ENCODE measurements at places on chromosomes 13 and 19.
A peak's percentile ranks its signal among the peaks of the same experiment; 100 is the strongest.

DNA sequence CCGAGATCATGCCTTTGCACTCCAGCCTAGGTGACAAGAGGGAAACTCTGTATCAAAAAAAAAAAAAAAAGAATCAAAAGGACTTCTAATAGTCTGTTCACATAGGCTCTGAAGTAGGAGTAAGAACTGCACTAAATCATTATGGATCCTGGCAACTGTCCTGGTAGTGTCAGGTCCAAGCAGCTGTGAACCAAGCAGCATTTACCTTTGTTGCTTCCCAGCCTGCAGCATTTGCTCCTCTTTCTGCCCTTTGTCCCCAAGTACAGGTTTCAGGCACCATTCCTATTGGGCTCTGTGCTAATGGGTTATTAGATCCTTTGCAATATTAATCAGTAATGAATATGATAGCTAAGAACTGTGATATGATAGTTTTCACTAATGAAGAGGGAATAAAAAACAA, 77.4 kb upstream of the NBEA start:
- ATAC-seq, result no peak

DNA sequence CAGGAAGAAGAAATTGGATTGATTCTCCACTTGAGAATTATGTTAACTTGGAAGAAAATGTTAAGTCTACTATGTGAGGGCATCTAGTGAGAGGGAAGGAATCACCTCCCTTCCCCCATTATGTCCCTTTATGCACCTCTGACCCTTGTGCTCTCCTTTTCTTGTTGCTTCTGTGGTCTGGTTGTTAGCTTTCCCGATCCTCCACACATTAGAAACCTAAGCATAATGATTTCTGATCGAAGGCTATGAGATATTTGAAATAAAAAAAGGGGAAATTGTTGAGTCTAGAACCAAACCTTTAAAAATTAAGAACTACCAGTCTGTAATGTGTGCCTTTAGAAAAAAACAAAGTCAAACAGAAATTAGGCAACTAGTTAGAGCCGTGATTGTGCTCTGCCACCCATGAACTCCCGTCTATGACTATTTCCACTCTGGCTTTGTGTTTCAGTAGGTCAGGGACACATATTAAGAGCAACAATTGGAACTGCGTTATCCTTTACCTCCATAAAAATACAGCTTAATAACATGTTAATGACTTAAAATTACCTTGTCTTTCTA, 463 bp upstream of the GPC6 start:
- no peak for ATAC-seq

GRCh38 chr19:46069806-46070341, 29.1 kb upstream of the IGFL4 start:
- ATAC-seq, result no peak

GRCh38 chr13:78035500-78035899, 116.9 kb upstream of the EDNRB start:
- ATAC-seq, result no peak

GRCh38 chr13:40922437-40923040, 96.6 kb downstream of the ELF1 start:
- no peak for ATAC-seq

DNA sequence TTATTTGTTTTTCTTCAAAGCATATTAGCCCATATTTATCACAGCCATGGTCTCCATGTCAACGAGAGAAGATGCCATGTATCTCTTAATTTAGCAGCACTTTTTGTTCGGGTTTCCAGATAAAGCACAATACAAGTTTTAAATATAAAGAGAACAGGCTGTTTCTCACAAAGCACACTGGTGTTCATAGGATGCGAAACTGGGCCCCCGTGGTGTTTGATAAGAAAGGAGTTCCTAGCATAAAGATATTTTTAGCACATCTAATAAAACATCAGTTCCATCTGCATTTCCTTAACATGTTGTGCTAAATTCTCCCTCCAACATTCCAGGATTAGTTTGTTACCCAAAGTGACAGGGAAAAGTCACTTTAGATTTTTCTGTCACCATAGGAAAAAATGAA, 72.4 kb upstream of the EDNRB start:
- no peak for ATAC-seq

DNA sequence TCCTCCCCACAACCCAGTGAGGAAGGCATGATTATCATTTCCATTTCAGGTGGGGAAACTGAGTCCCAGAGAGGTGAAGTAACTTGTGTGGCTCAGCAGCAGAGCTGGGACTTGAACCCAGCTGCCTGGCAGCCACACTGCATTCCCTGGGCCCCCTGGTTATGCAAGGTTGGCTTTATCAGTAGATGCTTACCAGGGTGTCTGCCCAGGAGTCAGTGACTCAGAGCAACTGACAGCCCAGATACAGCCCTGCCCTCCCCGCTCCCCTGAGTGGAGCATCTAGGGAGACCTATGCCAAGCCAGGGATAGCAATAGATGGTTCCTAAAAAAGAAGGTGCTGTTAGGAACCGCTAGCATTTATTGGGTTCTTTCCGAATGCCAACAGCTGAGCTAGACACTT, 5.9 kb downstream of the IGLON5 start:
- ATAC-seq, result no peak

GRCh38 chr13:54958781-54959180, 1930.2 kb downstream of the OLFM4 start:
- ATAC-seq, result no peak

GRCh38 chr19:46205183-46205984, 24.2 kb upstream of the IGFL1 start:
- no peak for ATAC-seq

GRCh38 chr13:40433577-40433976, 232.9 kb downstream of the FOXO1 start:
- ATAC-seq, result no peak

GRCh38 chr19:7288131-7288530, 6.1 kb downstream of the INSR start:
- no peak for ATAC-seq

GRCh38 chr19:2394442-2395292, 32.7 kb downstream of the TIMM13 start:
- ATAC-seq, result no peak

- ATAC-seq, result no peak
Measured at GRCh38 chr19:34409189-34410164, 5.3 kb downstream of the PDCD2L start.

DNA sequence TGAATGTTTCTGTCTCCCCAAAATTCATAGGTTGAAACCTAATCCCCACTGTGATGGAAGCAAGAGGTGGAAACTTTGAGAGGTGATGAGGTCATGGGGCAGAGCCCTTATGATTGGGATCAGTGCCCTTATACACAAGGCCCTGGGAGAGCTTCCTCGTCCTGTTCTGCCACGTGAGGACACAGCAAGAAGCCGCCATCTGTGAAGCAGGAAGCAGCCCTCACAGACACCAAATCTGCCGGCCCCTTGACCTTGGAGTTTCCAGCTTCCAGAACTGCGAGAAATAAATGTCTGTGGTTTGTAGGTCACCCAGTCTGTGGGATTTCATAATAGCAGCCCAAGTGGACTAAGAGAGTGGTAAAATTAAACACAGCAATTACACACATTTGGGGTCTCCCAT, 737.4 kb downstream of the UQCRFS1 start:
- no peak for ATAC-seq

DNA sequence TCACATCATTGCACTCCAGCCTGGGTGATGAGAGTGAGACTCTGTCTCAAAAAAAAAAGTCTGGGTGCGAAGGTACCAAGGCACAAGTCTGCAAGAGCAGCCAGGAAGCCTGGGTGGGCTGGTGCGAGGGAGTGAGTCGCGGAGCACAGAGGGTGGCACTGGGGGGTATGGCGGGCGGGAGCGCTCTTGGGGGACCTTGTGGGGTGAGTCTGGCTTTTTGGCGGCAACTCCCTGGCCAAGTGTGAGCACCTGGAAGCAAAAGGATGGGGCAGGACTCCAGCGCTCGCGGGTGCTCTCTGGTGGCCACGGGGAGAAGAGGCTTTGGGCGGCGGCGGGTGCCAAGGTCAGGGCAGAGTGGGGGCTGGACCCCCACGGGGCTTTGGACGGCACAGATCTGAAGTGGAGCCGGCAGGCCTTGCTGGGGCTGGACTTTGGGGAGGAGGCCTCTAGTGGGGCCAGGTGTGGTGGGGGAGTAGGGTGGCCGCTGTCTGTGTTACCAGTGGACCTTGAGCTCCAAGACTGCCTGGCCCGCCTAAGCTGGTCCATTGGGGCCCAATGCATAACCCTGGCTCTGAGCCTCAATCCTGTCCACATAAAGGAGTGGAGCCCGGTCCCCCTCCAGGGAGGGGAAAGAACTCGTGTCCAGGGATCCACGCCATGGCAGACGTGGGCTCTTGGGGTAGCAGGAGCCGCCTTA, 1.6 kb downstream of the P2RY11 start:
- peak; percentile 26 for ATAC-seq

DNA sequence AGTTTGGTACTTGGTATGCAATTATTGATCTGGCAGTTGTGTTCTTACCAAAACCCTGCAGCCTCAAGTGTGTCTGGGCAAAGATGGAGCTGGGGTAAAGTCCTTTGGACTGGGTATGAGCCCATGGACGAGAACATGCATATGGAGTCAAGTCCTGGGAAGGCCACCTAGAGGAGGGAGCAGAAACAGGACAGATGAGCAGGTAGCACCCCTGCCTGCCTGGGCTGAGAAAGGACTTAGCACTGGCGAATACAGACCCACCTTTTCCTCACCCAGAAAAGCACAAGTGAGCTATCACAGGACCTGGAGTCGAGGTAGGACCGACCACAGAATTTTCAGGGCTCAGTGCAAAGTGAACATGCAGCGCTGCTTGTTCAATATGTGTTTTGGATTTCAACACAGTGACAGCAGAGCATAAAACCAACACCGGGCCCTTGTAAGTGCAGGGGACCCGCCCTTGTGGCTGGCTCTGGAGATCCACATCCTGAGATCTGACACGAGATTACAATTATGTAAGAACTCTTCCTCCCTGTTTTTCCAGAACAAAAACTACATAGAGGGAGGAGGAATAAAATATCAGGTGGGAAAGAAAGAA, 25.9 kb downstream of the IGFL2 start:
- peak; percentile 79 for ATAC-seq

DNA sequence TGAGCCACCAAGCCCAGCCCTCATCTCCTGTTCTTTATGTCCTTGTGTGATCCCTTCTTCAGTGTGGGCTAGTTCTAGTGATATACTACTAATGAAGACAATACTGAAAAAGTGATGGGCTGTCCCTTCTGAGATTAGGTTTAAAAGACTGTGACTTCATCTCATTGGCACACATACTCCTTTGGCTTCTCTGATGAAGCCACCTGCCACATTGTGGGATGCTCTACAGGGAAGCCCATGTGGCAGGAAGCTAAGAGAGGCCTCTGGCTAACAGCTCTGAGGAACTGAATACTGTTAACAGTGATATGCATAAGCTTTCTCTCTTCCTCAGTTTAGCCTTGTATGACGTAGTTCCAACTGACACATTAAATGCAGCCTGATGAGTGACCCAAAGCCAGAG, 13.6 kb downstream of the CSNK1A1L start:
- no peak for ATAC-seq

GRCh38 chr19:13154241-13154778, 4.1 kb downstream of the IER2 start:
- no peak for ATAC-seq

GRCh38 chr13:111434578-111435159, 114.2 kb downstream of the TEX29 start:
- no peak for ATAC-seq

GRCh38 chr19:34493649-34494044, 12.1 kb downstream of the WTIP start:
- no peak for ATAC-seq

Data from motor neuron (in vitro differentiated cells).